Stomach (tissue), 19 donors: ENCODE measurements at places on chromosomes 4 and X. TPM values are rescaled to one million over a fixed set of nuclear protein-coding genes. Genes with fewer than 3 reads are reported as not detected.

DNA sequence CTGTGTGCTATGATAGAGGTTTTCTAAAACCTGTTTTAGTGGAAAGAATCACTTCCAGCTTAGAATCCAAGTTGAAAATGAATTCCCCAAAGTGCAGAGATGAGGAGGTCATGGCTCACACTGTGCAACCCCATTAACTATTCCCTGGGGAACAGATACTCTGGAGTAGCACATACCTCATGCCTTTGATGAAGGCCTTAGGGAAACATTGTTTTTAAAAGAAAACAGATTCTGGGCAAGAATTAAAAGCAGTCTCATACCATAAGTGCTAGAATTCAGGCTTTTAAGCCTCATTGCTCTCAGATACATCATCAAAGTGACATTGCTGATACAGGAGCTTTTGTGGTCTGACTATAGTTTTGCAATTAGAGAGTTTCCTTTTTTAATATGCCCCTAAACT lies 115.1 kb downstream of the NDST4 start:
- no peak overlapping the region for H3K27ac ChIP-seq
- H3K36me3 ChIP-seq: no peaks in the 10 kb centered on the region
- no peak for DNase-seq
- H3K4me1 ChIP-seq: no peaks in the 10 kb centered on the region
- no peaks in the 10 kb centered on the region for H3K27me3 ChIP-seq

GRCh38 chrX:148337873-148338272 lies 162.5 kb upstream of the AFF2 start:
- DNase-seq: no peak
- no peaks in the 10 kb centered on the region for H3K36me3 ChIP-seq
- no peaks in the 10 kb centered on the region for H3K4me1 ChIP-seq
- H3K27ac ChIP-seq: no peak overlapping the region

GRCh38 chr4:121822796-121823504 lies 733 bp downstream of the CCNA2 start:
- peaks cover 20% of the 10 kb centered on the region for H3K36me3 ChIP-seq
- H3K4me3 ChIP-seq: peak overlapping the region; percentile 56
- H3K27ac ChIP-seq: peak overlapping the region; percentile 85
- peak; percentile 48 for DNase-seq
- H3K4me1 ChIP-seq: peaks cover 10% of the 10 kb centered on the region
- no peaks in the 10 kb centered on the region for H3K27me3 ChIP-seq

GRCh38 chr4:136687596-136687995 lies 844.7 kb downstream of the PCDH18 start:
- H3K27me3 ChIP-seq: no peaks in the 10 kb centered on the region
- no peak for DNase-seq
- no peak overlapping the region for H3K27ac ChIP-seq

- no peak overlapping the region for H3K27ac ChIP-seq
- no peaks in the 10 kb centered on the region for H3K27me3 ChIP-seq
- H3K4me3 ChIP-seq: no peak overlapping the region
- no peaks in the 10 kb centered on the region for H3K36me3 ChIP-seq
Observed at GRCh38 chrX:116961872-116962582, 499.3 kb upstream of the CT83 start.

DNA sequence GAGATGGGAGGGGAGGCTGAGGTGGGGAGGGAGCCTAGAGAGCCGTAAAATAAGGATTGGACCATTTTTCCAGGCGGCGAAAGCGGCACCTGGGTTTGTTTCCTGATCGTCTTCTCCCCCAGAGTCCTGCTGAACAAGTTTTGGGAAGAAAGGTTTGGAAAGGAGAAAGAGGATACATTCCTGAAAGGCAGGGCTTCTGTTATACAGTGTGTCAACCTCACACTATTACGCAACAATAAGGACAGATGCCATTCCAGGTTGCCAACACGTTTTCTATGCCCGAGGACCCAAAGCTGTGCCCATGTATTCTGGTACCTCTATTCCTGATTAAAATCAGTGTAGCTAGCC lies 658 bp downstream of the SCOC start:
- no peaks in the 10 kb centered on the region for H3K36me3 ChIP-seq
- peak overlapping the region; percentile 87 for H3K27ac ChIP-seq
- peak overlapping the region; percentile 82 for H3K4me3 ChIP-seq
- H3K27me3 ChIP-seq: no peaks in the 10 kb centered on the region
- H3K4me1 ChIP-seq: peaks cover 48% of the 10 kb centered on the region

DNA sequence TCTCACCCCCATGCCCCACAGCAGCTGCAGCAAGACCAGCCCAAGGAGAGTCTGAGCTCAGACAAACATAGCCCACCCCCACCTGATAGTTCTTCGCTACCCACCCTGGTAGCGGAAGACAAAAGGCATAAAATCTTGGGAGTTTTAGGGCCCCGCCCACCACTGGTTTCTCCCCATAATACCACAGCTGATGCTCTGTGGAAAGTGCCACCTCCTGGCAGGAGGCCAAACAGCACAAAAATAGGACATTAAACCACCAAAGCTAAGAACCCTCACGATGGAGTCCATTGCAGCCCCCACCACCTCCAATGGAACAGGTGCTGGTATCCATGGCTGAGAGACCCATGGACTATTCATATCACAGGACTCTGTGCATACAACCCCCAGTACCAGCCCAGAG lies 226.7 kb downstream of the SNCA start:
- no peaks in the 10 kb centered on the region for H3K36me3 ChIP-seq
- no peak for DNase-seq
- no peaks in the 10 kb centered on the region for H3K27me3 ChIP-seq
- H3K4me1 ChIP-seq: no peaks in the 10 kb centered on the region

DNA sequence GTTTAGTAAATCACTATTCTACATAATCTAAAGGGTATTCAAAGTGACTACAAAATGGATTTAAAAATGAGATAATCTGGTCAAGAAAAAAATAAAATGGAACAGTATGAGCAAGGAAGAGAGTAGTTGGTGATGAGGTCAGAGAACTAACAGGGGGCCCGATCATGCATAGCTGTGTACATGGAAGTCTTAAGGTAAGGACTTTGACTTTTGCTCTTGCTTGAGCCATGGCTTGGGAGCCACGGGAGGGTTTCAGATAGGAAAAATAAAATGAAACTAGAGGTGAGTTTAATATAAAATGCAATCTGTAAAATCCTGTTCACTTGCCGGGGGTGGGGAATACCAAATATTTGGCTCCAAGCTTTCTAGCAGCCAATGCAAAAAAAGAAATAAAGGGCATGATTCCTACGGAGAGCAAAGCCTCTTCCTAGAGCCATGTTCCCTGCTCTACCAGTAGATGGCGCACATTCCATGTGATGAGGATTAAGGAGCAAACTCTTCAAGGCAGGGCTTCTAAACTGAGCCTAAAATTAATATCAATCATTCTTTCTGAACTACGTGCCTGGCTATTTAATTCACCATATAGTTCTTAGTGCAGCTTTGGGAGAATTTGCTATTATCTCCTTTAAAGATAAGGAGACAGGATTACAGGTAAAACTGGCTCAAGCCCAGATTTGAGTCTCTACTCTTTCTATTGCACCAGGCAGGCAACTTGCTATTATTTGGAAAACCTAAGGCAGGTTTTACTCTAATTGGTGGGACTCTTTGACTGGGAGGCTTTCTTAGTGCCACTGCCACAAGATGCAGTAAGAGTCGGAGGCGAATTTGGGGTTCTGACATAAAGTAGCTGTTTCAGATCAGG lies 6.8 kb upstream of the CLCN5 start:
- H3K4me3 ChIP-seq: no peak overlapping the region
- DNase-seq: peak; percentile 78
- H3K4me1 ChIP-seq: peaks cover 13% of the 10 kb centered on the region
- no peaks in the 10 kb centered on the region for H3K27me3 ChIP-seq
- H3K36me3 ChIP-seq: no peaks in the 10 kb centered on the region
- H3K27ac ChIP-seq: no peak overlapping the region

GRCh38 chr4:110109455-110109854 lies 89.0 kb downstream of the ELOVL6 start:
- no peak overlapping the region for H3K27ac ChIP-seq
- H3K4me1 ChIP-seq: peaks cover 6% of the 10 kb centered on the region
- no peak for DNase-seq
- no peak overlapping the region for H3K4me3 ChIP-seq
- H3K27me3 ChIP-seq: no peaks in the 10 kb centered on the region

DNA sequence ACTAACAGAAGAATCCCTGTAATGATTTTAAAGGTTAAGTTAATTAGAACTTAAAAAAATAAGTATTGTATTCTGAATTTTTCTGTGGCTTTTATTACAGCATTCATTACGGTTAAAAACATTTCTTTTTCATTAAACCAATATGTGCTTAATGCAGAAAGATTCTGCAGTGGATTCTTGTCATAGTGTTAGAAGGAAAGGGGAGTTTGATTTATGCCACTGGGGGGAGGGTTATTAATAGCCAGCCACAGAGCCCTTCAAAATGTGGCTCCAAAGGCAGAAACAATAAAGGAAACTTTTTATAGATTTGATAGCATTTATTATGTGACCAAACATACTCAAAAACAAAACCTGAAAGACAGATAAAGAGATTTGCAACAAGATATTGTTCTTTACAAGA lies 9.1 kb downstream of the SMAD1 start:
- no peak overlapping the region for H3K4me3 ChIP-seq
- H3K27me3 ChIP-seq: no peaks in the 10 kb centered on the region
- H3K4me1 ChIP-seq: no peaks in the 10 kb centered on the region
- no peaks in the 10 kb centered on the region for H3K36me3 ChIP-seq
- no peak overlapping the region for H3K27ac ChIP-seq
- DNase-seq: no peak

DNA sequence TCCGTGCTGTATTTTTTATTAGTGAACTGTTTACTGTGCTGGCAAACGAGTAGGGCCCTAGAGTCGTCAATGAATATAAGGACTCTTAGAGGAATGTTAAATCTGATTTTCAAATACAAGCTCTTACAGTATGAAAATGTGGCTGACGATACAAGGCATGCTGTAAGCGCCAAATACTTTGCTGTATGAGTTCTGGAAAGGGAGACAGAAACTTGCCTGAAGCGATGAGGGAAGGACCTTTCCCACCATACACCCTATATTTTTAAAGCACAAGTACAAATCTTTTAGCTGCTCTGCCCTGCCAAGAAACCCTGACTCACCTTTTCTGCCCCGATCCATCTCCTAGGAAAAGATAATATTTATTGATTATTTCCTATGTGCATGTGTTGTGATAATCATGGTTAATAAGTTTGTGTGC lies 15.7 kb upstream of the RUFY3 start:
- H3K27ac ChIP-seq: peak overlapping the region; percentile 96
- H3K4me1 ChIP-seq: peaks cover 49% of the 10 kb centered on the region
- no peaks in the 10 kb centered on the region for H3K36me3 ChIP-seq
- no peaks in the 10 kb centered on the region for H3K27me3 ChIP-seq

GRCh38 chrX:105773801-105774200 lies 48.5 kb upstream of the NRK start:
- no peaks in the 10 kb centered on the region for H3K4me1 ChIP-seq
- peak; percentile 7 for DNase-seq
- no peak overlapping the region for H3K27ac ChIP-seq
- no peaks in the 10 kb centered on the region for H3K27me3 ChIP-seq
- no peaks in the 10 kb centered on the region for H3K36me3 ChIP-seq
- H3K4me3 ChIP-seq: no peak overlapping the region

GRCh38 chr4:74391346-74391745 lies 26.4 kb downstream of the EREG start:
- no peaks in the 10 kb centered on the region for H3K36me3 ChIP-seq
- no peak for DNase-seq
- no peak overlapping the region for H3K27ac ChIP-seq
- H3K27me3 ChIP-seq: no peaks in the 10 kb centered on the region

DNA sequence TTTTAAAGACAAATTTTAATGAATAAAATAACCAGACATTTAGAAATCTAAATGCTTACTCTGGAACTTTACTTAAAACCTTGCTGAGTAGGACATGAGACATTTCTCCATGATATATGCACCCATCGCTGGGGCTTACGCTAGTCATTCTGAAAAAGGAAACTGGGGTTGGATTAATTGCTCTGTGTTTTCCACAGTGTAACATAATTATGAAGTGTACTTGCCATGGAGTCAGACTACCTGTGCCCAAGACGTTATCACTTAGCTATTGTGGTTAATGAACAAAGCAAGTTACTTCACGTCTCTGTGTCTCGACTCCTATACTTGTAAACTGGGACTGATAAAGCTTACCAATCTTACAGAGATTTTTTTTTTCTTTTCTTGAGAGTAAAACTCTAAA lies 47.8 kb downstream of the SHISA3 start:
- no peaks in the 10 kb centered on the region for H3K27me3 ChIP-seq
- H3K4me1 ChIP-seq: no peaks in the 10 kb centered on the region
- no peak overlapping the region for H3K4me3 ChIP-seq

- no peak overlapping the region for H3K4me3 ChIP-seq
- H3K4me1 ChIP-seq: peaks cover 31% of the 10 kb centered on the region
- peaks cover 17% of the 10 kb centered on the region for H3K36me3 ChIP-seq
- H3K27me3 ChIP-seq: no peaks in the 10 kb centered on the region
Observed at GRCh38 chr4:87044511-87045233, 109.9 kb downstream of the AFF1 start.

GRCh38 chr4:145295547-145295946 lies 115.2 kb upstream of the OTUD4 start:
- no peak for DNase-seq
- no peak overlapping the region for H3K27ac ChIP-seq
- H3K27me3 ChIP-seq: no peaks in the 10 kb centered on the region
- H3K4me1 ChIP-seq: no peaks in the 10 kb centered on the region

DNA sequence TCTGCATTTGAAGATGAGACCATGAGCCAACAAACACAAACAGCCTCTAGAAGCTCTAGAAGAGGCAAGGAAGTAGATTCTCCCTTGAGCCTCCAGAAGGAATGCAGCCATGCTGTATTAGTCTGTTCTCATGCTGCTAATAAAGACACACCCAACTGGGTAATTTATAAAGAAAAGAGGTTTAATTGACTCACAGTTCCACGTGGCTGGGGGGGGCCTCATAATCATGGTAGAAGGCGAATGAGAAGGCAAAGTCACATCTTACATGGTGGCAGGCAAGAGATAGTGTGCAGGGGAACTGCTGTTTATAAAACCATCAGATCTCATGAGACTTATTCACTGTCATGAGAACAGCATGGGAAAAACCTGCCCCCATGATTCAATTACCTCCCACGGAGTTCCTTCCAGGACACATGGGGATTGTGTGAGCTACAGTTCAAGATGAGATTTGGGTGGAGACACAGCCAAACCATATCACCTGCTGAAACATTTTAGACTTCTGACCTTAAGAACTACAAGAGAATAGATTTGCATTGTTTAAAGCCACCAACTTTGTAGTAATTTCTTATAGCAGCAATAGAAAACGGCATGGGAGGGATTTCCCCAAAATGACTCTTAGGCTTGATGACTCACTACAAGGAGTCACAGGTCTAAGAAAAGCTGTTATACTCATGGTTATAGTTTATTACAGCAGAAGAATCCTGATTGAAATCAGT lies 284.4 kb upstream of the SFRP2 start:
- H3K27ac ChIP-seq: no peak overlapping the region
- H3K27me3 ChIP-seq: no peaks in the 10 kb centered on the region
- H3K4me3 ChIP-seq: no peak overlapping the region

- no peak overlapping the region for H3K4me3 ChIP-seq
- DNase-seq: no peak
- no peaks in the 10 kb centered on the region for H3K36me3 ChIP-seq
- H3K27ac ChIP-seq: no peak overlapping the region
Observed at GRCh38 chr4:126939401-126939800, 693.4 kb upstream of the INTU start.

The AMOT gene
- total RNA-seq: 4.9 TPM

The PLA2G12A gene
- total RNA-seq: 9.4 TPM

The F8 gene
- total RNA-seq: 7.1 TPM

The LDB2 gene
- total RNA-seq: 11.0 TPM

The DCX gene
- total RNA-seq: not detected

The SLC4A4 gene
- 95.3 TPM for total RNA-seq

The TIGD4 gene
- 4.1 TPM for total RNA-seq

The PDCL2 gene
- not detected for total RNA-seq

The ADGRA3 gene
- total RNA-seq: 68.7 TPM

The HADH gene
- total RNA-seq: 51.6 TPM

The NXF2 gene
- total RNA-seq: not detected

The USP46 gene
- 27.4 TPM for total RNA-seq
